Tibial nerve (tissue), 4 donors: ENCODE measurements at places on chromosomes 5 and 9. TPM values are rescaled to one million over a fixed set of nuclear protein-coding genes. Genes with fewer than 3 reads are reported as not detected.

Gene PCDHGC3
- total RNA-seq, result 71.8 TPM

GRCh38 chr5:59703789-59704188, 189.7 kb downstream of the PDE4D start:
- no peaks in the 10 kb centered on the region for H3K4me1 ChIP-seq
- DNase-seq, result no peak
- H3K4me3 ChIP-seq, result no peak overlapping the region
- H3K36me3 ChIP-seq, result no peaks in the 10 kb centered on the region

DNA sequence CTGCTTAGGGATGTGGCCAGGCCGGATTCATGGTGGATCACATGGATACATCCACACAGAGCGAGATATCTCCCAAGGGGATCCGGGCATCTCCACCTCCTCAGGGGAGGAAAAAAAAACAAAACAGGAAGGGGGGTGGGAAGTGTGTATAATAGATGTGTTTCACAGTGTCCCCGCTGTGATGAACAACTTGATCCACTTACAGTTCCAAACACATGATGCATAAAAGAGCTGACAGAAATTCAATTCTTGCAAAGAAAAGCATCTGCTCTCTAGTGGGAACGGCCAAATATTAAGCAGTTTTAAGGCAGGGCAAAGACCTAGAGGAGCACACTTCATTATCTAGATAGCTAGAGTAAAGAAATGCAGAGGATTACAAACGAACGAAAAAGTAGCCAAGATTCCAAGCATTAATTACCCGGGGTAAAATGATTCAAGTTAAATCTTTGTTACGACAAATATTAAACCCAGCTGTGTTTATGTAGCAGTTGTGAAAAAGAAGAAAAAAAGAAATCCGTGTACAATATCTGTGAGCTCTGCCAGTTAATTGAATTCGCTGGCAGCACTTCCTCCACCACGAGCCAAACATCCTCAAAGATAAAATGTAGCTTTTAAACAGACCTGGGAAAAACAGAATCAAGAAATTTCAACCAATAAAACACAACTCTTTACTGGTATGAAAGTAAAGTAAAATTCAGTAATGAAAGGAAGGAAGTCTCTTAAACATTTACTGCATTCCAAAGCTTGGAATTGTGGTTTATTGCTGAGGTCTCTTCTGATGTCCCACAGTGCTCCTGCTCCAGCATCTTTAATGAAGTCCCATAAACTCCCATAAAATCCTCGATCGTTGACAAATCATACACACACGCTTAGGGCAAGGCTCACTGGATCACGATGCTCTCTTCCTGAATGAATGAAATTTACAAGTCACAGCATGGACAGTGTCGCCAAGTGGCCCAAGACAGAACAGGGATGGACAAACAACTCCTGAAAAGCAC, 213.0 kb downstream of the CRB2 start:
- H3K27ac ChIP-seq, result no peak overlapping the region
- no peaks in the 10 kb centered on the region for H3K27me3 ChIP-seq
- DNase-seq, result no peak
- H3K4me1 ChIP-seq, result no peaks in the 10 kb centered on the region
- H3K4me3 ChIP-seq, result no peak overlapping the region

Gene C7
- total RNA-seq, result 87.0 TPM

GRCh38 chr9:13491493-13492424, 212.3 kb upstream of the MPDZ start:
- no peaks in the 10 kb centered on the region for H3K36me3 ChIP-seq
- no peak overlapping the region for H3K4me3 ChIP-seq
- H3K4me1 ChIP-seq, result peaks cover 5% of the 10 kb centered on the region
- DNase-seq, result no peak
- H3K27ac ChIP-seq, result no peak overlapping the region

- H3K4me3 ChIP-seq, result no peak overlapping the region
- H3K36me3 ChIP-seq, result no peaks in the 10 kb centered on the region
- no peak for DNase-seq
- H3K27me3 ChIP-seq, result peaks cover 41% of the 10 kb centered on the region
- H3K4me1 ChIP-seq, result peaks cover 16% of the 10 kb centered on the region
These were observed 3.7 kb downstream of the ADGRV1 start for GRCh38 chr5:90562341-90562740.

Gene RANBP17
- total RNA-seq, result 10.8 TPM

Gene CTNND2
- total RNA-seq, result 5.7 TPM
